Cerebellar nuclear complex (tissue), 1 donor: ENCODE measurements at places on chromosomes 2 and 18.
A peak's percentile ranks its signal among the peaks of the same experiment; 100 is the strongest.

- no peak for DNase-seq
Measured at GRCh38 chr2:160918906-160919503, 241.2 kb upstream of the TANK start.

DNA sequence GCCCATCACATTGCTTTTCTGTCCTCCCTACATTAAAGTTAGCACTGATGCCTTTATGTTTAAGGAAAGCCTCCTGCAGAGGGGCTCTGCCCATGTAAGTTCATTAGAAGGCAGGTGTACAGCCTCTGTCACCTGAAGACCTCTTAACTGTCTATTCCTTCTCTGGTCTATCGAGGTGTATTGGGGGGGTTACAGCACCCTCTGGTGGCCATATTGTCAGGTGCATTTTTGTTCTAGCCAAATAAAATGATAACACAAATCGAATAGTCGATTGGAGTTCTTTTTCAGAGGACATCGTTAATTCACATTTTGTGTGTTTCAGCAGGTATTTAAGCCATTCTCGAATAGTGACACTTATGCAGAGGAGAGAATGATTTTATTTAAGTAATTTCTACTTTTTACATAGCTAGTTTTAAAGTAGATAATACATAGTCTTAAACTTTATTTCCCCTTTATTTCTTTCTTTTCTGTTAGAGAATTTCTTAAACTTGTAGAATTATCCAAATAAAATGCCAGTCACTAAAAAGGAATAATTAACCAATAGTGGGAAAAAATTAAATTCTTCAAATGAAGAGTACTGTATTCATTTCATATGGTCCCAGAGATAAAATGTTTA is 136.8 kb downstream of the NEDD4L start:
- DNase-seq, result no peak

- DNase-seq, result no peak
Measured at GRCh38 chr2:149556452-149556851, 31.1 kb downstream of the MMADHC start.

- DNase-seq, result no peak
Measured at GRCh38 chr2:135151615-135152014, 99.5 kb downstream of the RAB3GAP1 start.

- DNase-seq, result no peak
Measured at GRCh38 chr2:30302566-30302965, 71.2 kb downstream of the LBH start.

DNA sequence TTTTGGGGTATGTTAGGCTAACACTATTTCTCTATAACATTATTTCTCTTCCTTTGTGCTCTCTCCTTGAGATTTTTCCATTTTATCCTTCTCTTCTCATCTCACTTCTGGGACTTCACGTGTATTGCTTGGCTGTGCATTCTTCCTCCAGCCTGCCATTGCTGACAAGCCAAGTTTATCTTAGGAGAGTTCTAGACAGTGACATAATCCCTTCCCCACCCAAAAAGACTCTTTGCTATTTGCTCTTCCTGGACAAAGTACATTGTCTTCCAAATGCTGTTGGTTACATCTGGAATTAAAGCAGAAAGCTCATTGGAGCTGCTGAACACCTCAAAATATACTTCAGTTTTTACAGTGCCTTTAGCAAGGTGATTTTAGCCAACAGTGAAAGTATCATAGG is 8.9 kb downstream of the TSPYL6 start:
- DNase-seq, result no peak

- DNase-seq, result no peak
Measured at GRCh38 chr2:218259099-218259961, 1.5 kb upstream of the GPBAR1 start.

DNA sequence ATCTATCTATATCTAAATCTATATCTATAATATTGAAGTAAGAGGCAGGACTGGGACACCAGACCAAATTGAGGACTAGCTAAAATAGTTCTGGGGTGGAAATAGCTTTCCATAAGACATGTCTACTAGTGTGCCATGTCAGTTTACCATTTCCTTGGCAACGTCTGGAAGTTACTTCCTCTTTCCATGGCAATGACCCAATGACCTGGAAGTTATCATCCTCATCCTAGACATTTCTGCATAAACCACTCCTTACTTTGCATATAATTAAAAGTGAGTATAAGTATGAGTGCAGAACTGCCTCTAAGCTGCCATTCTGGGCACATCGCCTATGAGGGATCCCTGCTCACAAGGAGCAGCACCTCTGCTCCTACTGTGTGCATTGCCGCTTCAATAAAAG is 734.0 kb upstream of the GCFC2 start:
- DNase-seq, result no peak

GRCh38 chr2:27093430-27094352 is 7.1 kb downstream of the KHK start:
- DNase-seq, result no peak

DNA sequence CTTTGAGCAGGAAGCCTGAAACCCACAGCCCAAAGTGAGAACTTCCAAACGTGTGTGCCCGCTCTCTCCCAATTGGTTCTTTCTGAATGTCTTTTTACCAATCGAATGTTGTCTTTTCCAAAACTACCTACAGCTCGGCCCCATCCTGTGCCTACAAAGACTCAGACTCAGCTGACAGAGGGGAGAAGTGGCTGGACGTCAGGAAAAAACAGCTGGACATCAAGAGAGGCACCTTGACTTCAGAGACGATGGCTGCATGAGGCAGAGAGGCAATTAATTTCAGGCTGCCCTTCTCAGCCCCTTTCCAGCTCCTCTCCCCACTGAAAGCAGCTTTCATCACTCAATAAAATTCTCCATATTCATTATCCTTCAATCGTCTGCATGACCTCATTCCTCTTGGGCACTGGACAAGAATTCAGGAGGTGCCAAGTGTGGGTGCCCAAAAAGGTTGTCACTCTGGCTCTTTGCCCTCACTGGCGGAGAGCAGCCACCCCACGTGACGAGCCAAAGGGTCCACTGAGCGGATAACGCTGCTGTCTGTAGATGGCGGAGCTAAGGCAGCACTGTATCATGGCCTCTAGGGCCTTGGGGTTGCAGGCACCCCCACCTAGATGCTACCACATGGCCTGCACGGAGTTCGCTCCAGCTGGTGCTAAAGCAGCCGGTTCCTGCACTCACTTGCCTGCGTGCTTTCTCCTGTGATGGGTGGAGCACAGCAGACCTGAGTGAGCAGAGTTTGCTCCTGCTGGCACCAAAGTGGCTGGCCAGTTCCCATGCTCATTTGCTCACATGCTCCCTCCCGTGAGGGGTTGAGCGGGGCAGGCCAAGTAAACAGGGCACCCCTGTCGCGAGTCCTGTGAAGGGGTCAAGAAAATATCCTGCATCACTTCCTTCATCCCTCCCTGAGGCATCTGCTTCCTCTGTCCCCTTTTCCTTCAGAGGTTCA is 37.9 kb downstream of the FAM210A start:
- peak; percentile 13 for DNase-seq

DNA sequence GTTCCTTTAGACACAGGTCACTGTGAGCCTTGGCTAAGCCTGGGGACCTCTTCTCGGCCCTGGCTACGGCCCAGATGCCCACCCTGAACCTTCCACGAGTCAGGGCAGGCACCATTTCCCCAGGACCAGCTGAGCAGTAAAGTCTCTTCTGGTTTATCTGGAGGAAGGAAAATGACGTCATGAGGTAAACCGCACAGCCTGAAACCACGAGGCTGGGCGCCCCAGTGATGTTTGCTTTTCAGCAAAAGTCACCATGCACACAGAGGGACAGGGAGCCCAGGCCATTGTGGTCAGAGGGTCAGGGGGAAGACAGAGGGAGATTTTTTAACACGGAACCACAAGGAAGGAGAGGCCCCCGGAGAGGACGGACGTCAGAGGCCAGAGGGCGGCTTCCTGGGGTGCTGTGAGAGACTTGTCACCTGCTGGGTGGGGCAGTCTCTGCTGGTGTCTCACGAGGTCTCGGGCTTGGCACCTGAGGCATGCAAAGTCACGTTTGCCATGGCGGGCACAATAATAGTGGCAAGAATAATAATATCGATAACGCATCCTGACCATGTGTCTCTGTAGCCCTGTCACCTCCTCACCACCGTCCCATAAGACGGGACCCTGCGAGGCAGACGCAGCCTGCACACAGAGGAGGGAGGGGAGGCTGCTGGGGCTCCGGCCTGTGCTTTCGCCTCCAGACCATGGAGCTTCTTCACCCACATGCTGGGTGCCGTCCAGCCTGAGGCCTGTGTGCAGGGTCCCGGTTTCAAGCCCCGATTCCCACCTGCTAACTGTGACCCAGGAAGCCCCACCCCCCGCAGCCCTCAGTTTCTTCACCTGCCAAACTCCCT is 33.2 kb upstream of the FOSL2 start:
- no peak for DNase-seq

- DNase-seq, result no peak
Measured at GRCh38 chr18:78138983-78139496, 840.6 kb upstream of the SALL3 start.

GRCh38 chr2:197128897-197129296 is 181.7 kb downstream of the ANKRD44 start:
- DNase-seq, result no peak

- DNase-seq, result no peak
Measured at GRCh38 chr2:71678874-71679273, 225.5 kb downstream of the DYSF start.

- no peak for DNase-seq
Measured at GRCh38 chr2:126882181-126882580, 16.5 kb upstream of the TEX51 start.

- no peak for DNase-seq
Measured at GRCh38 chr2:97095661-97096060, 979 bp upstream of the FAHD2B start.

GRCh38 chr2:29224693-29225551 is 109.7 kb downstream of the CLIP4 start:
- no peak for DNase-seq

DNA sequence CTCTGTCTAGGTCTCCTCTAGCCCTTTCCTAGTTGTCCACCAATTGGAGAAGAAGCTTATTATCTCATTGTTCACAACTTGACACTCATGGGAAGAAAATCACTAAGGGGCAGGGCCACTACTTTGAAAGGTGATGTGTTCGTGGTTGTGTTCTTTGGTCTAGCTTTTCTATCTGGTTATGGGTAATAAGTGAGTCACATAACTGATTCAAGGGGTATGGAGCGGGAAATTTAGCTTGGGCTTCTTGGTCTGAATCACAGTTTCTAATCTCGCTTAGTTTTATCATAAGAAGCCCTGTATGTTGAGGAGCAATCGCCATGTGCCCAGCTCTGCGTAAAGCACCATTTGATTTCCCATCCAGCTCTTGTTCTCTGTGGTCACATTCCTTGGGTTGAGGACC is 18.7 kb upstream of the DYTN start:
- DNase-seq, result no peak

DNA sequence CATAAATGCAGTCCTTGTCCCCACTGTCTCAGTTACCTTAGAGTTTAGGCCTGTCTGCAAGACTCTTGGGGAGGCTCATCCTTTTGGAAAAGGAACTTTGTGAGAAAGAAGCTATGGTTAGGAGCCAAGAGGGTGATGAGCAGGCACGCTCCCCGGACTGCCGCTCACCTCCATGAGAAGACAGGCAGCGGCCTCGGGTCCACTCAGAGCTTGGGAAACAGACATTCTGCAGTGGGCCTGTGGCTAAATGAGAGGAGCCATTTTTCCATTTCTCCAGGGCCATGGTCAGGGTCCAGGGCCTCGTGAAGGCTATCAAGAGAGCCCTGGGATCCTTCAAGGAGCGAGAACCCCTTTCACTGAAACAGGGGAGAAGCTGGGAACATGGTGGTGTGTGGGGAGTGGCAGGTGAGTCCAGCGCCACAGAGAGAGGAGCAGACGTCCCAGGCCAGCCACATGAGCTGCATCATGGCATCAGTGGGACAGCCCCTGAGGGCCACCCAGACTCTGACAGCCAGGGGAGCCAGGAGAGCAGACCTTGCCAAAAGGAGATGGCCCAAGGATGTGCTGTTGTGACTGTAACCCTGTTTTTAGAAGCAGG is 4.0 kb upstream of the TEX51 start:
- DNase-seq, result no peak

- no peak for DNase-seq
Measured at GRCh38 chr2:145221032-145221431, 701.1 kb upstream of the ZEB2 start.
